Kasumi-1 (cell line): ENCODE measurements at places on chromosomes 5 and 9.

- DNase-seq, result no peak
Measured at GRCh38 chr5:1431021-1431811, 14.0 kb downstream of the SLC6A3 start.

DNA sequence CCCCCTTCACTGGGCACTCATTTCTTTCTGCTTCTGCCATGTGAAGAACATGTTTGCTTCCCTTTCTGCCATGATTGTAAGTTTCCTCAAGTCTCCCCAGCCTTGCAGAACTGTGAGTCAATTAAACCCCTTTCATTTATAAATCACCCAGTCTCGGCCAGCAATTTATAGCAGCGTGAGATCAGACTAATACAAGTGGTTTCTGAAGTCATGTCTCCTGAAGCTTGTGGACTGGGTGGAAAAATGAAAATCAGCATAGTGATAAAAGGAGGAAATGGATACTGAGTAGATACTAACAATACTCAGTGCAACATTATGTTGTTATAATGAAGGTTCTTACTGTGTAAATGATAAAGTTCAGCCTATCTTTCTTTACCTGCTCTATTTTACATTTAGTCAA is 35.1 kb downstream of the NNT start:
- no peak for DNase-seq

- no peak for DNase-seq
Measured at GRCh38 chr5:144598451-144599068, 427.9 kb downstream of the KCTD16 start.

DNA sequence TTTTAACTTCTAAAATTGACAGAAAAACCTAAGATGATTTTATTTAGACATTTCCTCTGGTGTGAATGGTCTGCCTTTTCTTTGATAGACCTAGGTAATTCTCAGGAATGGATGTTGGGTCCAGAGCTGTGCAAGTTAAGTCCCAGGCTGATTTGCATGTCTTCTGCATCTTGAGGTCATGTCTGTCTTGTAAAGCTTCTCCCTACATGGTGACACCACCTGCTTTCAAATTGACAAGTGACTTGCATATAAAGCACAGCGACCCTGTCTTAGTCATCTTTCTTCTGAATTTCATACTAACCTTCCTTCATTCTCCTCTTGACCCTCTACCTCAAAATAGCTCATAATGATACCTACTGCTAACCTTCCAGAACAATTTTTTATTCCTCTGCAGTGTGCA is 29.2 kb downstream of the OSTF1 start:
- no peak for DNase-seq

DNA sequence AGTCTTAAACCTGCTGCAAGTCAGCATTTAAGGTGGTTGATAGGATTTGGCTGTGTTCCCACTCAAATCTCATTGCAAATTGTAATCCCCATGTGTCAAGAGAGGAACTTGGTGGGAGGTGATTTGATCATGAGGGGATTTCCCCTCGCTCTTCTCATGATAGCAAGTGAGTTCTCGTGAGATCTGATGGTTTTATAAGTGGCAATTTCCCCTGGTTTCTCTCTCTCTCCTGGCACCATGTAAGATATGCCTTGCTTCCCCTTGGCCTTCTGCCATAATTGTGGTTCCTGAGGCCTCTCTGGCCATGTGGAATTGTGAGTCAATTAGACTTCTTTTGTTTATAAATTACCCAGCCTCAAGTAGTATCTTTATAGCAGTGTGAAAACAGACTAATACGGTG is 84.3 kb upstream of the SMC2 start:
- DNase-seq, result peak; percentile 44
